ENCODE measurements at places on chromosomes 5 and 9.

DNA sequence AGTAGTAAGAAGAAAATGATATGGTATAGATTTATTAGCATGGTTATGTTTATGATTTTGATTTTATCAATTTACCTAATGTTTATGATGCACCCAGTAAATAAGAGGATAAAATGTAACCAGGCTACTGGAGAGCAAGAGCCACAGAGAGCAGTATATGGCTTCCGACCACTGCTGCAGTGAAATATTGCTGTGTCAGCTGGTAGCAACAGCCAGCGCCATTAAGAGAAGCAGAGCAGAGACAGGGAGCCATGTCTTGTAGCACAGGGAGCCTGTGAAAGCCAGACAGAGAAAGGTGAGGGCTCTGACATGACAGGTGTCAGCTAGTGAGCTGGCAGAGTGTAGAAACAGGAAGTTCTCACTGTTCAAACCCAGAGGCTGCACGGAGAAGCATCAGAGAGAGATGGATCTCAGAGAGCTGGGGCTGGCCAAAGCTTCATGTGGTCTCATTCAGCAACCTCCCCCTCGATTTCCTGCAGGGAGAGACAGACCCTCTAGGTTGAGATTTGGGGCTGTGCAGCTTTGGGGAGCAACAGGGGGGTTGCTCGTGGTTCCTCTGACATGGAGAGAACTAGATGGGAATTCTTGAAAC, 202.1 kb downstream of the MED10 start:
- no peak for DNase-seq

DNA sequence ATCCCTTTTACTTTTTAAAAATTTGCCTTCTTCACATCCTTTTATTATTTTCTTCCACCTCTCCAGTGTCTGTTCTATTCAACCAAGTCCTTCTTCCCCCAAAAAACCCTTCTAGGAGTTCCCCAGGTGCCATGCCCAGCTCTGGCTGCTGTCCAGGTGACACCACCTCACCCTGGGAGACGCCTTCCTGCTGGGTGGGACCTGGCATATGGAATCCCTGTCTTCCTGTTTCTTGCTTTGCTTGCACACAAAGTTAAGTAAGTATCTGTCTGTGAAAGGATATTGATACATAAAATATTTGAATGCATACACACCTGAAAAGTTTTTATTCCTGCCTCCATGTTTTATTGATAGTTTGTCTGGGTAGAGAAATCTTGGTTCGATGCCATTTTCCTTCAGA, 23.1 kb upstream of the MED10 start:
- DNase-seq, result no peak

DNA sequence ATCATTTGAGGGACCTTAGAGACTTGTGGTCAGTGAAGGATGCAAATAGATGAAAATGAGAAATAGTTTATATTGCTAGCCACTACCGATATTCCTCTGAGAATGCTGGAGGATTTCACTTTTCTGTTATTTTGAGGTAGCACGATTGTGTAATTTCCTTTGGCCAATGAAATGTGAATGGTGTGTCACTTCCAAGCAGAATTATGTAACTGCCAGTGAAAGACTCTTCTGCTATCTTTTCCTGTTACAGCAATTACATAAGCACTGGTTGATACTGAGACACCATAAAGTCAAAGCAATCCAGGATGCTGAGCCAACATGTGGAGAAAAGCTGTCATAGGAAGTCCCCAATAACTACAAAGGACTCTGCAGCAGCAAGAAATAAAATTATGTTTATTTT, 3.6 kb upstream of the PCDHA2 start:
- DNase-seq, result no peak

DNA sequence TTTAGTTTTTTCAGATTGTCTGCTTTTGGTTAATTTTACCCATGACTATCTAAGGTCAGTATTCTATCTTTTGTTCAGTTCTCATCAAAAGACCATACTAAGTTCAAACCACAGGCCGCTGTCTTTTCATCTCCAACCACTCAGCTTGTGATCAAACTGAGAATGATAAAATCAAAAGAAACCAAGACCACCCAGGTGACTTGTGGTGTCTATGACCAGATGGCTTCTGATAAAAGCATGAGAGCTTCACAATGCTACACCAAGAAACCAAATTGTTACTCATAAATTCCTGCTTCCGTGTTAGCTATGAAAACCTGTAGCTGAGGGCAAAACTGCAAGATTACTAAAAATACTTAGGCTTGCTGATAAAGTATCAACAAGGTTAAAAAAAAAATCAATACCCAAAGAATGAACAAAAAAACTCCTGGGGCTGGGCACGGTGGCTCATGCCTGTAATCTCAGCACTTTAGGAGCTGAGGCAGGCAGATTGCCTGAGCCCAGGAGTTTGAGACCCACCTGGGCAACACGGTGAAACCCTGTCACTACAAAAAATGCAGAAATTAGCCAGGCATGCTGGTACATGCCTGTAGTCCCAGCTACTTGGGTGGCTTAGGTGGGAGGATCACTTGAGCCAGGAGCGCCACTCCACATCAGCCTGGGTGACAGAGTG, 25.8 kb upstream of the GPX8 start:
- DNase-seq, result no peak

DNA sequence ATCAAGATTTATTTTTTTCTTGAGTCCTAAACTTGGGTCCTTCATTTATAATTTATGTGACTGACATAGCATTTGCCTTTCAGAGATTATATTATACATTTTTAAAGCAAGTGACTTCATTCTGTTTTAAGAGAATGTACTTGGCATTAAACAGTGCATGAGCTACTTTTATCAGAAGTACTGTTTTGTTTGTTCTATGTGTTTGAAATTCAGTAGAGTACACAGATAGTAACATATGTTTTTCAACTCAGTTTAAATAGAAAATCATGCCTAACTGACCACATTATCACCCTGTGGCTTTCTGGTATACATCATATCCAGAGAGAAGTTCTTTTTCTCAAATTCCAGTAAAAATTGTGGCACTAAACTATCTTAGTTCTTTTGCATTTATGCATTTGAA, 335.3 kb upstream of the CDH18 start:
- no peak for DNase-seq

DNA sequence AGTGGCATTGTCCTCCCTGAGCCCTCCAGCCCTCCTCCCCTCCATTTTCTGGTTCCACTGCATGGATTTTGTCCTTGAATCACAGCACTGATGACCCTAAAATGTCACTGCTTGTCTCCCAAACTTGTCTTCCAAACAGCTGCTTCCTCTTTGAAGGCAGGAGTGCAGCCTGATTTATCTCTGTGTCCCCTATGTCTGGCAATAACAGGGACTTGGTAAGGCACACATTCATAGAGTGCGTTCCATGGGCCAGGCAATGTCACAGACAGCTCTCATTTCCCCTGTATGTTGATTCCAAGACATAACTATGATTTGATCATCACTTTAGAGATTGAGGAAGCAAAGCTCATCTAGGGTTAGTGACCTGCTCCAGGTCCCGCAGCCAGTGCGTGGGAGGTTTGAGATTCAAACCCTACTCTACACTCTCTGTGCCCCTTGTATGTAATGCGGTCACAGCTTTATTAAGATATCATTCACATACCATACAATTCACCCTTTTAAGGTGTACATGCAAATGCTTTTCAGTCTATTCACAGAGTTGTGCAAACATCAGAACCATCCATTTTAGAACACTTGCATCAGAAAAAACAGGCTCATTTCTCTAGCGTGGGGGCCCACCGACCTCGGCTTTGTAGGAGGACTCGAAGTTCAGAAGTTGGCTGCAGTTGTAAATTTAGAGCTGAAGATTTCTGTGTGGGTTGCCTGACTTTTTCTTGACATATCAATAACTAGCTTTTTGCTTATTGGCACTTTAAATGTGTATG, 28.4 kb upstream of the BOD1 start:
- DNase-seq, result no peak

DNA sequence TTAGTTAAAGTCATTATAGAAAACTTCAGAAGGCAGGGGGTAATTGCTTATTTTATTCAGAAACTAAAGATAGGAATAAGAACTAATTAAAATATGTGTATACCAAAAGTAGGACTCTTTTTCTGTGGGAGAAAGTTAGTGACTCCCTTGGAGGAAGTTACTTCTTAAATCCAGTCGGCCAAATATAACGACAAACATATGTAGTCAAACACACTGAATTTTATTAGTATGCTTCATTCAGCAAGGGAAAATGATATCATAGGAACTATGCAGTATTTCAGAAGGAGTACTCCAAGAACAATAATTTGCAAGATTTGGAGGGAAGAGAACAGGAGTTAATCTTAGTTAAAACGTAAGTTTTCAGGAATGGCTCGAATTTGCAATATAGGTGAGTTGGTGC, 432.6 kb downstream of the CYLC2 start:
- no peak for DNase-seq

DNA sequence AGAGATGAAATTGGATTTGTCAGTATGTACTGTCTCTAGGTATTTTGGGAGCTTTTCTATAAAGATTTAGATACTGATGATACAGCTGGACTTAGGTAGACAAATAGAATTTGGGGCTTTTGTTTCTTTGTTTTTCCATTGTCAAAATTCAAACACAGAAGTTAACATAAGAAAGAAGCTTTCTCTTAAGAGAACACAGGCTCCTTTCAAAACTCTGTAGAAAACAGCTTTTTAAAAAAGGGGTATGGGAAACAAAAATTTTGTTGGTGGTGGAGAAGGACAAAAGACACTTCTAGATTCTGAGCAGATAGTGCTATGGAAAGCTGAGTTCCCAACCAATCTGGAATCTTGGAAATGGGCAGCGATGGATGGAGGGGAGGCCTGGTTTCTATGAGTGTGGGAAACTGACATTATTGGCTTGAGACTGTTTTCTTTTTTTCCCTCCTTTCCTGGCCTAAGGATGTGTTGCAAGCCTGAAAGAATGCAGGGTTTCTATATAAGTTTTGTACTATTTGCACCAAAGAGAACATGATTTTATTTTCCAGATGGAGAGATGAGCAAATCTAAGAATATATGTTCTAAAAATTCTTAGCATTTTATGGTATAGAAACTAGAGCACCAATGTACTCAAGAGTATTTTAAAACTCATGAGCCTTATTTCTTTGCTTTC, 240.0 kb downstream of the PRR16 start:
- DNase-seq, result no peak

GRCh38 chr9:69090946-69091345, 55.4 kb downstream of the FXN start:
- no peak for DNase-seq

- DNase-seq, result no peak
Measured at GRCh38 chr9:120974921-120975320, 48.3 kb upstream of the TRAF1 start.
